ENCODE measurements at places on chromosomes 5 and 9.
A peak's percentile ranks its signal among the peaks of the same experiment; 100 is the strongest.

DNA sequence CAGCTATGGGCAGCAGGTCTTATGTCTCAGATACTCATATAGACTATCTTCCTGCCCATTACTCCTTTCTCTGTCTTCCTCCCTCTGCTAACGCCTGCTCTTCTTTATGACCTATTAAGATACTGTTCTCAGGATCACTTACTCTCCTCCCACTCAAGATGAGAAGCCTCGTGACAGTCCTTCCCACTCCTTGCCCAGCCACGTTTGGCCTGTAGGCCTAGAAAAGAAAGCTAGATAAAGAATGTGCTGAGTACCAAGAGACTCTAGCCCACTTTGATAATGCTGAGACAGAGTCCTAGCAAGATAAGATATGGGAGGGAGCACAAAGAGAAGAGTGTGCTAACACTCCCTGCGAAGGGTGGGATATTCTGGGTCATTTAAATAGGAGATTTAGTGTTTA, 6.8 kb upstream of the DENND4C start:
- no peak for DNase-seq

DNA sequence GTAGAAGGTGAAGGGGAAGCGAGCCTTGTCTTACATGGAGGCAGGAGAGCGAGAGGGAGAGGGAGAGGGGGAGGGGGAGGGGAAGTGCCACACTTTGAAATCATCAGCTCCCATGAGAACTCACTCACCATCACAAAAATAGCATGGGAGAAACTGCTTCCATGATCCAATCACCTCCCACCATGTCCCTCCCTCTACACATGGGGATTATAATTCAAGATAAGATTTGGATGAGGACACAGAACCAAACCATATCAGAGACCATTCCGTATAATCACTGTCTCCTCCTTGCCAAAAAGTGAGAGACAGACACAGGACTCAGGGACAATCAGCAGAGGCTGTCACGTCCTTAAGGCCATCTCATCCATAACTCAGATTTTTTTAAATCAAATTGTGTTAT, 187.7 kb upstream of the TAS2R1 start:
- DNase-seq, result no peak

DNA sequence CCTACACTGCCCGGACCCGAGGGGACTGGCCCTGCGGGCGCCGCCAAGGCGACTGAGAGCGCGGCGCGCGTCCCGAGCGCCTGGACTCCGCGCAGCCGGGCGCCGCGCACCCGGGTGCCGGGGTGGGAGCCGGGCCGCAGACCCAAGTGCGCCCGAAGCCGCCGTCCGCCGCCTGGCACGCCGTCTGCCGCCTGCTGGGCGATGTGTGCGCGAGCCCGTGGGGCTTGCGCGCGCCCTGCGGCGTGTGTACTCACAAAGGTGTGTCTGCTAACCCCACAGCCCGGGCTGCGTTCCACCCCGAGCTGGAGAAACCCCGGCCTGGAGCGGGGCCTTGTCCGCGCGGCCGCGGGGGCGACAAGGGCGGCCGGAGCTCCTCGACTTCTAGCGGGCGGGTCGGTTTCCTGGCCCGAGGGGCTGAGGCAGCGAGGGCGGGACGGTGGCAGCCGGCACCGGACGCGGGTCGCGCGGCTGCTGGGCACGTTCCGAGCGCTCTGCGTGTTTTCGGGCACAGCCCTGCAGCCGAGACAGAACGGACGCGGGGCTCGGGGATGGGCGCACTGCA, 1.1 kb upstream of the ZSWIM6 start:
- peak; percentile 68 for DNase-seq

GRCh38 chr5:125205601-125206225, 459.3 kb upstream of the ZNF608 start:
- DNase-seq, result no peak

GRCh38 chr9:8863069-8863468, 1063.5 kb upstream of the DMAC1 start:
- DNase-seq, result no peak

- no peak for DNase-seq
Observed at GRCh38 chr5:35855187-35855586, 1.5 kb upstream of the IL7R start.

- DNase-seq, result no peak
Observed at GRCh38 chr5:29099585-29099984, 2061.2 kb upstream of the CDH9 start.

GRCh38 chr9:90808890-90809685, 7.5 kb downstream of the SYK start:
- no peak for DNase-seq

- DNase-seq, result no peak
Observed at GRCh38 chr9:78213712-78214111, 22.2 kb upstream of the CEP78 start.

DNA sequence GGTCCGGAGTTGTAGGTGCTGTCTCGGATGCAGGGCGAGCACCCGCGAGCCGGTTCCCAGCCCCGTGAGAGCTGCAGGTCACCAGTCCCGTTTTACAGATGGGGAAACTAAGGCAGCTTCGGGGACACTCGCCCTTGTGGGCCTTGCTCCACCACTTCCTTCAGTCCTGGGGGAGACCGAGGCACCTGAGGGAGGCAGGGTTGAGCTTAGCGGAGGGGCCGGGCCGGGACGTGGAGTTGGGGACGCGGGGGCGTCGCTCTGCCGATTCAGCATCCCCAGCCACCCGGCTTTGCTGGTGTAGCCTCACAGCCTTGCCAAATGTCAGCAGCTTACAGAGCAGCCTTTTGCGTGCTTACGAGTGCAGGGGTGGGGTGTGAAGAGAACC, 530 bp downstream of the BBLN start:
- peak; percentile 53 for DNase-seq

DNA sequence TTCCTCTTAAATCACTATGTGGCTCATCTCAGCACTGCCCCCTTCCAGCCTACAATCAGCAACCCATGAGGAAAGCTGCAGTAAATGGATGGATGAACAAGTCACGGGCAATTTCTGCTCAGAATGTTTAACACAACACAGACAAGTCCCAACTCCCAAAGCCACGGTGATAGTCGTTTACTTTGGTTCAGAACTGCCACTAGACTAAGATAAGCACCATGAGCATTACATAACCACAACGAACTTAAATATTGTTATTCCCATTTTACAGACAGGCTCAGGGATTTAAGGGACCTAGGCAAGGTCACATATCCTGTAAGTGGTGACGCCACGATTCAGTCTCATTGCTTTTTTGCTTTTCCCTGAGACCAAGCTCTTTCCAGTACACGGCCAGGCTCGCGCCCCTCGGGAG, 2.0 kb upstream of the SMIM27 start:
- DNase-seq, result peak; percentile 19

- no peak for DNase-seq
Observed at GRCh38 chr9:9919174-9919775, 693.5 kb downstream of the PTPRD start.

DNA sequence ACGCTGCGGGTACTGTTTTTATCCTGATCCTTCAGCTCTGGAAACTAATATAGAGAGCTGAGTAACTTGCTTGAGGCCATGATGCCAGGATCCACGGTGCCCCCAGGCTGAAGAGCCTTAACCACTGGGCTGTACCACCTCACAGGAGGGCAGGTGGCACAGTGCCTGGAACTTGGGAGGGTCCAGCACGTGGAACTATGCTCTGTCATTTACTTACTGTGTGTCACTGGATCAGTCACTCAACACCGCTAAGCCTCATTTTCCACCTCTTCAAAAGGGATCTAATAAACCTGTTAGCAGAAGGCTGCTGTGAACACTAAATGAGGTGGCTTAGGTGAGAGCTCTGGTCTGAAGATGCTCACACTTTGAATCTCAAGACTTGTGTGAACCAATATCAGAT, 29.6 kb downstream of the KCNIP1 start:
- DNase-seq, result no peak

- no peak for DNase-seq
Observed at GRCh38 chr5:160175438-160176218, 53.7 kb upstream of the FABP6 start.

DNA sequence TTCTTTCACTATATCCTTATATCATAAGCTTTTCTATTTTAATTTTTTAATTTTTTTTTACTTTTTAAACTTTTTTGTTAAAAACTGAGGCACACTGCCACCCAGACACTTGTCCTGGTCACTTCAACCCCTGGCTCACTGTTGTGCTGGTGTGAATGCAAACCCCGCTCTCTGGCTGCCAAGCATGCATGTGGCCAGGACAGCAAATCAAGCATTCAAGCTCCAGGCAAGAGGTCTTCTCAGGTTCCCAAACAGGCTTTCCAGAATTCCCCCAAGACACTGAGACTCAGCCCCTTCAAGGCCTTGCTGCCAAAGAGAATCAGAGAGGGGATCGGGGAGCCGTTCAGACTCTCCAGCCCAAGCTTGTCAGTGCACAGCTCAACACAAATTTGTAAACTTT, 139.9 kb downstream of the FANCC start:
- no peak for DNase-seq

- no peak for DNase-seq
Observed at GRCh38 chr9:17361378-17361777, 217.5 kb upstream of the SH3GL2 start.

- no peak for DNase-seq
Observed at GRCh38 chr5:112983363-112983762, 6.8 kb downstream of the DCP2 start.

DNA sequence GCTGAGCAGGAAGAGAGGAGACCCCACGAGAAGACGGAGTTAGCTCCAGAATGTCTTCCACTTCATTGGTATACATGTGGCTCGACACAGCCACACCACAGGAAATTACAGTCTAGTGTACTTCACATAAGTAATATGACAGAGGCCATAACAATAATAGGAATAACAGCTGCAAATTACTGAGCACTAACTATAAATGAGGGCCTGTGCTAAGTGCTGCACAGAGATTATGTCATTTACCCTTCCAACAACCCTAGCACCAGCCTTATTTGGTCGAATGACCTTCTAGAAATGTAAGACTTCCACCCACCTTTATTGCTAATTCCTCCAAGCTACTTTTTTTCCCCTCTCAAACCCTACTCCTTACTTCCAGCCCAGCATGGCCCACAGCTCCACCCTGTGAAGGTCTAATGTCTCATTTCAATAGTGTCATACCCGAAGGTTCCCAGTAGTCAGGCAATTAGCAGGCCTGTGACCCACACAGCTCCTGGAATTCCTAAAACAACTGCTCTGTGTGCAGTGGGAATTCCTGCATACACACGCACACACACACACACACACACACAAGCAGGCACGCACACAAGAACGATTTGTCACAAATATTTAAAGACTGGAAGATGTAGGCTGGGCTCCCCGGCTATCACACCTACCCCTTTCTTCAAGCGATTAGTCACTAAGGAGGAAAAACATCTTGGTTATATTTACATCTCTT, 134.5 kb downstream of the FRMD3 start:
- no peak for DNase-seq

DNA sequence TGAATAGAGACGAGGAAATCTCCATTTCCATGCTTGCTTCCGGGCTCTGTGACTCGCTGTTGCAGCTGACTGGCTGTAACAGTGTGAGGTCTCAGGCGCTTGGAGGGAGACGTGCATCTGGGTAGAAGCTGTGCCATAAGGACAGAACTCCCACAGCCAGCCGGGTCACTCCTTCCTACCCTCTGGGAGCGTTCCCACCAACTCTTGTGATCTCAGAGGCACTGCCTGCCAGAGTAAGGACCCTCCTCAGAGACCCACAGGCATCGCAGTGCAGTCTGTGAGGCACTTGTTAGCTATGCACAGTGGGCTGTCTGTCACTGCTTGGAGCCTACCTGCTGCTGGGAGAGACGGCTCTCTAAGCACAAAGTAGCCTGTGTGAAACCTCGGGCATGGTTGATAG, 203.4 kb upstream of the SEMA6A start:
- DNase-seq, result no peak

DNA sequence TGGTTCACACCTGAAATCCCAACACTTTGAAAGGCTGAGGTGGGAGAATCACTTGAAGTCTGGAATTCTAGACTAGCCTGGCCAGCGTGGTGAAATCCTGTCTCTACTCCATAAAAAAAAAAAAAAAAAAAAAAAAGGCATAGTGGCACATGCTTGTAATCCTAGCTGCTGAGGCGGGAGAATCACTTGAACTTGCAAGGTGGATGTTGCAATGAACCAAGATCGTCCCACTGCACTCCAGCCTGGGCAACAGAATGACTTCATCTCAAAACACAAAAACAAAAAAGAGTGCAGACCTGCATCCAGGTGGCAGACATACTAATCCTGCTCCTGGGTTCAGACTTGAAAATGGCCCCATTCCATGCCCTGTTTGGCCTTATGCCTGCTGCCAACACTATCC, 21.8 kb upstream of the ADAMTS19 start:
- DNase-seq, result no peak

DNA sequence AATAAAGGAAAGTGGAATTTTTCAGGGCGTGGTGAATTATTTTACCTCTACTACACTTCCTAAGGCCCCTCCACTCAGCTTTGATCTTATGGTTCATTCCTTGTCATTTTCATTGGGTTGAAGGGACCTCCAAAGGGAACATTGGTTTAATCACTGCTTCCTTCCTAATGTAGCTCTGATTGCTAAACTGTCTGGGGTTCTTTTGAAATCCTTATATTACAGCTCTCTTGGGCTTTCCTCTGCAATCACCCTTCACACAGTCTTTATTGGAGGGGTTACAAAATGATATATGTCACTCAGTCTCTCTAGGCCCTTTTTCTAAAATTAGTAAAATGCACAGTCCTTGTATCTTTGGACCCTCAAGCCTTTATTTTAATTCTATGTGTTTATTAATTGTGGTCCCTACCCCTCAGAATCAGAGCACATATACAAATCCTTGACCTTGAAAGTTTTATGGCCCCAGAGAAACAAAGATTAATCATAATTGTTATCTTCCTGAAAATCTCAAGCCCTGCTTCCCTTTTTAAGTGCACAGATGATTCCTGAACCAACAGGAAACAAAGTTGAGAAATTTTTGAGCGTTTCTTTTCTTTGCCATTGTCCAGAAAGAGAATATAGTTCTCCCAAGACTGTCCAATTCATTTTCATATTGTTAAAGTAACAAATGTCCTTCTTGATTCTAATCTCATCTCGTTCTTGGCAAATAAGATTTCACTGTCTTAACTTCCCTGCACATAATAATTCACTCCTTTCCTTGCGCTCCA, 330.0 kb downstream of the ARRDC3 start:
- no peak for DNase-seq
